ENCODE measurements at places on chromosomes 3 and 15.

DNA sequence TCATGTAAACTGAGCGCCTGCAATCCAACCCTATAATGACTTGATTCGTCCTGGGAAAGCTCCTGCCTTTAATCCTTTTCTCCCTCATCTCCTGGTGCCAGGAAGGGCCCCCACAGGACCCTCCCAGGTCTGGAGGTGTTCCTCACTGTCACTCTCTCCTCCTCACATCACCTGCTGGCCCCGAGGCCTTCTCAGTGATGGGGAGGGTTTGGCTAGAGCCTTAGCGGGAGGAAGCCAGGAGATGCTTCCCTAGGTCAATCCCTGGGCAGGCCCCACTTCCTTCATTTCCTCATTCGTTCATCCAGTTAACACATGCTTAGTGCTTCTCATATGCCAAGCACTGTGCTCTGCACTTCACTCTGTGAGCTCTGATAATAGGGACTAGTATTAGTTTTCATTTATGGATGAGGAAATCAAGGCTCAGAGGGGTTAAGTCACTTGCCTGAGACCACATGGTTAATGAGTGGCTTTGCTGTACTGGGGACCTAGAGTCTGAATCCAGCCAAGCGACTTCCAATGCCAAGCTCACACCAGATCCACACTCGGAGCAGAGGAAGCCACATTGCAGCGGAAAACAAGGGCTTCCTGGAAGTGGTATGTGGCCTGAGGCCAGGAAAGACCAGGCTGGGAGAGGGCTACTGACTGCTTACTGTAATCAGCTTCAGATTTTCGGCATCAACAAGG is 50.3 kb upstream of the CHRNB4 start:
- no peak for DNase-seq

DNA sequence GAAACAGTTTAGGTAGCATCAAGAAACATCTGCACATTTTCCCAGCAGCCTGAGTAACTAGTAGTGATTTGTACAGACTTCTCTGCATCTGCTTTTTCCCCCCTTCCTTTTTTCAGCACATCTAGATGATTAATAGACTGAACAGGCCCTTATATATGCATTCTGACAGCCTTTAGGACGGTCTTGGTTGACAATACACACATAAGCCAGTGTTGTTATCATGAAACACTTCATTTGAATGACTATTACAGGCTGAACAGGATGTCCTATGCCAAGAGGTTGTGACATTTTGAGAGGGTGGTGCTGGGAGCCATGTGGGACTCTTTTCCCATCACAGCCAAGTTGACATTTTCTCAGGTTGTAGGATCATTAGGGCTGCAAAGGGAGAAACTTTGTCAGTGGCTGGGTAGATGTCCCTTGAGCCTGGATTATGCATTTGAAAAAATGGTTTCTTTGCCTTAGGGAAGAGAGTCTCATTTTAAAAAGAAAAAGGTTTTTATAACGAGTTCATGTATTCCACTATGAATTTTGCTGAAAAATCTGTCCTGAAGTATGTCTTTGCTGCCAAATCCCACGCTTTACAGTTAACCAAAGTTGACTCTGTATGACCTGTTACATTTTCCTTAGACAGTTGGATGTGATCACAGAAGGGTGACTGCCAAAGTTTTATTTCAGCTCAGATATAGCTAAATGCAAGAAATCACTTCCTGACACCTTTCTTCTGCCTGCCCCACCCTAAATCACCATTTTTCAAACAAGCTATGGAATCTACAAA is 73.7 kb downstream of the FILIP1L start:
- no peak for DNase-seq

- no peak for DNase-seq
Observed at GRCh38 chr3:15014606-15015328, 50.3 kb downstream of the MRPS25 start.

GRCh38 chr3:134609821-134610431 is 40.9 kb downstream of the KY start:
- DNase-seq = no peak

GRCh38 chr15:41001524-41002214 is 48.4 kb downstream of the CHAC1 start:
- no peak for DNase-seq

DNA sequence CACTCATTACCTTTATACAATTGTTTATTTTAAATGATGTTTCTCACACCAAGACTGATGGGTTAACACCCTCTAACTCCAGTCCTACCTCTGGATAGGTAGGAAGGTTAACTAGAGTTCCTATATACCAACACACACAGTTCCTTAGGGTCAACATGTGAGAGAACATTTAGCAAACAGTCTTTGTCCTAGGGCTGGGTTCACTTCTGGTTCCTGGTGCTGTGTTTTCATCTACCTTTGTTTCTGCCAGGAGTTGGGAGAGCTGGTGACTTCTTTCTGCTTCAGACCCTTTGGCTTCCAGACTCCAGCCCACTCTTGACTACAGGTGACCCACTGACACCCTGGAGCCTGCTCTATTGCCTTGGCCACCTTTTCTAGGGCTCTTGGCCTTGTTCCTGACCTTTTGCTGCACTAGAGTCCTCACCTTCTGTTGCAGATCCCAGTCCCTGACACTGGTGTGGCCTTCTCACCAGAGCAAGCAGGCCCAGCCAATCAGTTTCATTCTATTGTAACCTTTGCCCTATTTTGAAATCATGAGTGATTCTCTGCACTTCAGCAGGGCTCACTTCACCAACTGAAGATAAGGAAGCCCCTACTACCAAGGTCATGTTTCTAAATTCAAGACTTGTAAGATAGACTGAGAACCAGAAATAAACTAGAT is 50.0 kb upstream of the SECISBP2L start:
- DNase-seq = no peak

GRCh38 chr3:131388490-131388799 is 6.9 kb downstream of the NUDT16 start:
- DNase-seq = no peak

DNA sequence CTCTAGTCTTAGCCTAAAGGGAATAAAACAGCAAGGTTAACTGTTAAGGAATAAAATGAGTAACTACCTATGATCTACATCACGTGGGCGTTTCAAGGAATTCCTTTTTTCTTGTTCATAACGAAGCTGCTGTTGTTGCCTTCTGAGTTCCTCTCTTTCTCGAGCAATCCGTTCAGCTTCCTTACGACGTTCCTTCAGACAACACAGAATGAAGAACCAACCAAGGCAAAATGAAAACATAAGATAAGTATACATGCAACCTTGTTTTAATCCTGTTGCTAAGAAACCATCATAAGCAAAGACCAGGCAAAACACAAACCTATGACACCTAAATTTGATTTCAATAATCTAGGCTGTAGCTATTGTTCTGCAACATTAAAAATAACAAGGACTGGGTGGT is 44.1 kb downstream of the SLTM start:
- DNase-seq = no peak

GRCh38 chr15:29008846-29009245 is 123.1 kb downstream of the APBA2 start:
- no peak for DNase-seq

GRCh38 chr3:15539066-15539465 is 17.6 kb upstream of the COLQ start:
- no peak for DNase-seq

GRCh38 chr15:32723171-32723948 is 5.6 kb downstream of the GREM1 start:
- DNase-seq = no peak

All from stimulated activated CD4-positive, alpha-beta T cell treated with anti-CD3 and anti-CD28 coated beads, Interleukin-15, amount 100 ng/mL, for 1 hour (primary cell).